ENCODE measurements at places on chromosomes 7 and 10. TPM values are rescaled to one million over a fixed set of nuclear protein-coding genes. Genes with fewer than 3 reads are reported as not detected.

DNA sequence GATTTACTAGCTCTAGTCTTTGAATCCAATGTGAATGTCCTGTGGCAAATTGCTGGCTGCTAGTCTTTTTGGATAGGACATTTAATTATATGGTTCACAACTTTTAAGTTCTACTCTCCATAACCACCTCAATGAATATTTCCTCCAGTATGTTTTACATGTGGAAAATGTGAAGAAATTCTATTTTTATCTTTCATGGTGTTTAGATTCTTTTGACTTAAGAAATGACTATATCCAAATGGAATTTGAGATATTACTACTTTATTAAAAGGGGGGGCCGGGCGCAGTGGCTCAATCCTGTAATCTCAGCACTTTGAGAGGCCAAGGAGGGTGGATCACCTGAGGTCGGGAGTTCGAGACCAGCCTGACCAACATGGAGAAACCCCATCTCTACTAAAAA is 202.0 kb downstream of the ARL4A start:
- peak; percentile 37 for DNase-seq

- no peak for DNase-seq
Observed at GRCh38 chr10:43687373-43687772, 38.7 kb upstream of the ZNF32 start.

DNA sequence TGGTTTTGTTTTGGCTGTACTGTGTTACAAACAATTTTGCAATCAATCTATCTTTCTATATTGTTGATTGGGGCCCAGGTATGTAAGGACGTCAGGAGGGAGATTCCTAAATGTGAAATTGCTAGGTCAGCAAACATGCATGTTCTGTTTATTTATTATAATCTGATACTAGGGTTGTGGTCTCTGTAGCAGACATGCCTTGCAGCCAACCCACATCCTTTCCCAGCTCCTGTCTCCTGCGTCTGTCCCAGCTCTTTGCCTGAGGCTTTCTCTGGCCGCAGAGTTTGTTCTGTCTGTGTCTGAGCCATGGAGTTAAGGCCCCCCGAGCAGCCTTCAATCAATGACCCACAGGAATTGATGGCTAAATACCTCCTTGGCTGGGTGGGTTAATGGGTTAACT is 124.0 kb upstream of the ZEB1 start:
- no peak for DNase-seq

DNA sequence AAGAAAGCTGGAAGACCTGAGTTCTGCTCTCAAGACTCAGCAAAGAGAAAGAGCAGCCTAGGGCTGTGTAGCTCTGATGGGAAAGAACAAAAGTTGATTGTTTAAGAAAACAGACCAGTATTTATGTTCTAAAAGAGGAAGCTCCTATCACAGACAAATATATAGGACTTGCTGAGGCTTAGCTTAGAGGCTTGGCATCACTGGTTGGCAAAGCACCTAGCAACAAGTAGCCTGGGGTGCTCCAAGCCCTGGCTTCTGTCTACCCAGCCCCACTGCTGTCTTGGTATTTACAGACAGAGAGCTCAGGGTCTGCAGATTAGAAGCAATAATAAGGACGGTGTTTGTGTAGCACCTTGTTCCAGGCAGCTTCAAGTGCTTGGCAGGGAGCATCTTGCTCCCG is 36.9 kb upstream of the CCDC3 start:
- DNase-seq: peak; percentile 15

GRCh38 chr10:74912682-74913081 is 86.3 kb downstream of the KAT6B start:
- no peak for DNase-seq

GRCh38 chr7:103521937-103522336 is 75.9 kb upstream of the SLC26A5 start:
- DNase-seq: no peak

- DNase-seq: no peak
Observed at GRCh38 chr7:43649755-43650274, 66.9 kb downstream of the STK17A start.

GRCh38 chr7:48041653-48041970 is 6.3 kb downstream of the C7orf57 start:
- no peak for DNase-seq

DNA sequence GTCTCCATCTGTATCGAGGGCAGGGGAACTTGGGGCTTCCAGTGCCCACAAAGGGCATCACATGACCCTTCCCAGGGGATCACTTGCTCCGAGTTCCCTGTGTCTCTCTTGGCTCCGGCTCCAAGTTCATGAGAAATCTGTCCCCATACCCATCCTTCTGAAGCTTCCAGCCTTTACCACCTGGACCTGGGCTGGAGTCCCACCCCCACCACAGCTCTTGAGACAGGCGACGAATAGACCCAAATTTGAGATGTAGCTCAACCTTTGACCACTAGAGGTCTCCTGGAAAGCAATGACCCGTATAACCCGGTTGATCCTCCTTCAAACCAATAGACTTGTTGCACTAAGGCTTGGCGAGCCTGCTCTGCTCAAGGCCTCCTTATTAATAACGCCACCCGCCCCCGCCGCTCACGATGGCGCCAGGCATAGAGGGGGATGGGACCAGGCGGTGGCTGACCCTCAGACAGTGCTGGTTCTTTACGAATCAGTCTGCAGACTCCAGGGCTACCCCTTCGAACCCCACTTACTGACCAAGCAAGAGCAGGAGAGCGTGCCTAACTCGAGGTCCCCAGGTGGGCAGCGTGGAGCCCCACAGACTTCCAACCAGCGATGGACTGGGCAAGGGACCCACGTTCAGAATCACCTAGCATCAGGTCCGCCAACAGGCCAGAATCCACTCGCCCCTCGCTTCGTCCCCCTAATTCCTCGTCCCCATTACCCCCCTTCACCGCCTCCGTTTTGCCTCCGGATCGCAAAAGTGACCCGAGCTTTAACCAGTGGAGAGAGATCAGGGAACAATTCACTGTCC is 4.4 kb upstream of the ARID5B start:
- DNase-seq: peak; percentile 50

- DNase-seq: no peak
Observed at GRCh38 chr10:48284811-48285210, 10.3 kb upstream of the FRMPD2 start.

- DNase-seq: no peak
Observed at GRCh38 chr10:78319841-78320240, 286.2 kb downstream of the RPS24 start.

DNA sequence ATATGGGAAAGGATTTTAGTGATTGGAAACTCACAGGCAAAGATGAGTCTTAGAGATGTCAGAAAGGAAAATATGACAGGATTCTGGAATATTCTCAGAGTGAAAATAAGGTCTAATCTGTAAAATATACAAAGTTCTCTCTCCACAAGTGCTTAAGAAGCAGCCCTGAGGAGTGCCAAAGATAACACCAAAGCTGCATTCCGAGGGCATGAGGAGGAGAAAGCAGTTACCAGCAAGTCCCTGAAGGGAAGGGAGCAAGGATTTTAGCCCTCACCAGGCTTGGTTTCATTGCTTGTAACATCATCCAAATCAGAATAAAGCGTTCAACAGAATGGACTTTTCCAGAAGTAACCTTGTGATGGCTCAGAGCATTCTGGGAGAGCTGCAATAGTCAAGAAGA is 31.4 kb upstream of the DLX6 start:
- DNase-seq: peak; percentile 72

DNA sequence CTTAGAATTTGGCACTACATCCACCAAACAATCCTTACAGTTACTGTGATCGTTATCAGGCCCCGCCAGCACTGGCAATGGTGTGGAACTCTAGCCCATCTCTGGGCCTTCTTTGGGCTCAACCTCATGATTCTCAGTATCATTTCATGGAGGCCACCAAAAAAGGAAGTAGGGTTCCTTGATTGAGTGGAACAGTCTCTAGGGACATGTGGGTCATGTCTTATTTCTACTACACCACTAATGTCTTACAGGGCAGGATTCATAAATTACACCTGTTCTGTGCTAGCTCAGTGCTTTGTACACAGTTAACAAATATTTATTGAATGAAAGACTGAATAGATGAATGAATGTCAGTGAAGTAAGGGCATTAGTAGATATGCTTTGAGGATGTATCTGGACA is 53.9 kb downstream of the AP3M1 start:
- no peak for DNase-seq

- DNase-seq: no peak
Observed at GRCh38 chr10:112637901-112638300, 190.9 kb downstream of the VTI1A start.

GRCh38 chr7:158101821-158102450 is 485.7 kb downstream of the PTPRN2 start:
- DNase-seq: no peak

DNA sequence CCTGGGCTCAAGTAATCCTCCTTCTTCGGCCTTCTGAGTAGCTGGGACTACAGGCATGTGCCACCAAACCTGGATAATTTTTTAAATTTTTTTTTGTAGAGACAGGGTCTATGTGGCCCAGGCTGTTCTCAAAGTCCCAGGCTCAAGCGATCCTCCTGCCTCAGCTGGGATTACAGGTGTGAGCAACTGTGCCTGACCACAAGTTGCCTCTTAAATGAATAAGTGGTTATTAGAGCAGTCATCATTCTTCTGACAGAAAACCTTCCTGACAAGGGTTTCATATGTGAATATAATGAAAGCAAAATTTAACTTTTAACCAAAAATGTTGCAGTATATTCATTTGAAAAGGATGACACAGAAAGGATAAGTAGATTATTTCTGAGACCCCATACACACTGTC is 532.5 kb downstream of the GRM8 start:
- DNase-seq: no peak

DNA sequence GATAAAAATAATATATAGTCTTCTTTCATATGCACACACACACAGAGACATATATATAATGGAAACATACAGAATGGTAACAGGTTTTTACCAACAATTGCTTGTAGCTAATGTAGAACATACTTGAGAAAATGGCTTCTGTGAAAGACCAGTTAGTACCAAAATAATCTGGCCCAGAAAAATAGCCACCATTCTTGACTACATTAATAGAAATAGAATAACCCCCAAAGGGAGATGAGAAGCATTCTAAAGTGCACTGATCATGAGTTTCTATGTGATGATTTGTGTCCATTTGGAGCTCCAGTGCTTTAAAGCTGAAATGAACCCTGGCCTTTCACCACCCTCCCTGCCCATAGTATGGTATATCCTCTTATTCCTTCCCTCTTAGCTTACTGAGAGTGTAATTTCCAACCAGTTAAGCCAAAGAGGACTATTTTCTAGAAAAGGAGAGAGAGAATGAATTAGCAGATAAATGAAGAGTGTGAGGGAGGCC is 22.9 kb upstream of the IFIT2 start:
- no peak for DNase-seq

GRCh38 chr7:46847126-46847525 is 734.8 kb downstream of the TNS3 start:
- DNase-seq: no peak

DNA sequence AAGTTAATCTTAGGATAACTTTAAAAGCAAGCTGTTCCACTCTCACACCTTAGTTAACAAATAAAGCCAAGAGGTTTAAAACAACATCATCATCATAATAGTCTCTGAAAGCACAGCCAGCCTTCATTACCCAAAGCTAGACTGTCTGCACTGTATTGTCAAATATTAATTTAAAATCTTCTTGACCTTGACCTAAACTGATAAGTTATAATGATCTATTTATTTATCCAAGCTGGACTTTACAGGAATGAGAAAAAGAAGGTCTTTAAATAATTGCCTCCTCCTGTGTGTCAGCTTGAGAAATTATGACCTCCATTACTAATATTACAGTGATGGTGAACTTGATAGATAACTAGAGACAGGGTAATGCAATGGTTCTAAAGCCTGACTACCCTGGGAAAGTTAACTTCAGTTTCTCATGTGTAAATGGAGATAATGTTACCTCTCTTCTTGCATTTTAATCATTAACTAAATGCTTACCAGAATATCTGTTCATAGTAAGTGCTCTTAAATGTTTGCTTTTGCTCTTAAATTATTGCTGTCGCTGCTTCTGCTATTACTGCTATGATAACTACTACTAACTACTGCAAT is 111.0 kb downstream of the KAT6B start:
- DNase-seq: no peak

DNA sequence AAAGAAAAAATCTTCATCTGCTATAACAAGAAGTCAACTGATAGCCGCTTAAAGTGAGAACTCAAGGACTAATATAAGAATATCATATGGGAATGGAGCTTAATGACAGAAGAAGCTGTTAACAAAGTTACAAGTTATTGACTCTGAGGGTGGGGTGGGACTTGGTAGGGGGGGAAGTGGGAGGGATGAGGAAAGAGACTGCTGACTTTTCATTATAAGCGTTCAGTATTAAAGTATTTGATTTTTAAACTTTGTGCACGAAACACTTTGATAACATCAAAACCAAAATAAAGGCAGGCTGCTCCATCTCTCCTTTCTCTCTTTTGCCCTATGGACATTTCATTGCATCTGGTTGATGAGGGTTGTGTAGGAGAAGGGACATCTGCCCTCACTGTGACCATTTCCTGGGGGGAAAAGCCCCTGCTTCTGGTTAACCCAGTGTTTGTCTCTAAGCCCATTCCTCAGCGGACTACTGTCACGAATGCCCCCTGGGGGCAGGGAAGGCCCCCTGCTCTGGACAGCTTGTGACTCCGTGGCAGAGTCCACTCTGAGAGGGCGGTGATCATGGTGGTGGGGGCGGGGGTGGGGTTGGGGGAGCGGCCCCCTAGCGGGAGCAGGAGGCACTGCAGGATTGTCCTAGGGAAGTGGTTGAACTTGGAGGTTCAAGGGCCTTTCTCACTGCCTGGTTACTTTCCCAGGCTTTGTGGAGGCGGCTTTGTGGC is 17.4 kb downstream of the SLC13A4 start:
- no peak for DNase-seq

DNA sequence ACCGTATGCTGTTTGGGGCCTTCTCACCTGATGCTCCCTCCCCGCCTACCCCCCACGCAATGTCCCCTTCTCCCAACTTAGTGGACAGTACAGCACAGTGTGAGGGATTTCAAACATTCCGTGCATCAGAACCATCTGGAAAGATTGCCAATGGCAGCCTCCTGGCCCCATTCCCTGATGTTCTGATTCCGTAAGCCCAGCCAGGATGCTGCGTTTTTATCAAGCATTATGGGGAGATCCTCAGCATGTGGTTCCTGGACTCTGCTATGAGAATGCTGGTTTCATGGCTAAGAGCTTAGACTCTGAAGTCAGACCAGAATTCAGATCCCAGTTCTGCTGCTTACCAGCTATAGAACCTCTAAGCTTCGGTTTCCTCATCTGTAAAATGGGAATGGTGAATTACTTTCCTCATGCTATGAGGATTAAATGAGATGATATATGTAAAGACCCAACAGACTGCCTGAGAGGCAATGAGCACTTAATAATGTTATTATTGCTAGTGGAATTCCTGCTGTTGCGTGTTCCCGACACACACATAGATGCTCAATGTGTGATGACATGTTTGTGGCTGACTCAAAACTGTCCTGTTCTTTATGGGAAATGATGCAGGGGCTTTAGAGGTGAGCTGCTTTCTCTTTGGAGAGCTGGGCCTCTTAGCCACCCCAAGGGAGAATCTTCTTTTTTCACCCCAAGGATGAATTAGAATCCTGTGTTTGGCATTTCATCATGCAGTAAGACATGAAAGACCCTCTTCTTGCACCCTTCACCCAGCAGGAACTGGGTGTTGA is 60.8 kb upstream of the SMNDC1 start:
- DNase-seq: no peak

GRCh38 chr10:80452069-80452468 is 2.0 kb upstream of the TSPAN14 start:
- DNase-seq: no peak

GRCh38 chr7:325811-326210 is 35.8 kb downstream of the FOXL3 start:
- no peak for DNase-seq

Gene NT5C3A
- 27.8 TPM for total RNA-seq

Gene GNA12
- total RNA-seq: 23.1 TPM

Gene MRC1
- not detected for total RNA-seq

Gene MSMB
- not detected for total RNA-seq

Gene TFR2
- total RNA-seq: 0.33 TPM

Gene LIPM
- total RNA-seq: not detected

Gene FAM25A
- 12.0 TPM for total RNA-seq

Data from MG63 (cell line).